ENCODE measurements at places on chromosomes 7 and 10. TPM values are rescaled to one million over a fixed set of nuclear protein-coding genes. Genes with fewer than 3 reads are reported as not detected.

The OPALIN gene
- total RNA-seq, result not detected

The MSMB gene
- not detected for total RNA-seq

The SNX13 gene
- 59.7 TPM for total RNA-seq

The SEMA3E gene
- total RNA-seq, result 0.29 TPM

The PDE1C gene
- 143 TPM for total RNA-seq

Measured in osteoblast (primary cell).